Renal cortex interstitium (tissue), 15 donors: ENCODE measurements at places on chromosomes 11 and 22. TPM values are rescaled to one million over a fixed set of nuclear protein-coding genes. Genes with fewer than 3 reads are reported as not detected.

MMP8 gene
- polyA plus RNA-seq = not detected

GLB1L2 gene
- 20.9 TPM for polyA plus RNA-seq

NAALADL1 gene
- 9.5 TPM for polyA plus RNA-seq

UBQLN3 gene
- not detected for polyA plus RNA-seq

PRG3 gene
- 0.23 TPM for polyA plus RNA-seq

CAVIN3 gene
- polyA plus RNA-seq = 10.3 TPM

- DNase-seq = no peak
These were observed 1090.0 kb downstream of the BRD1 start for GRCh38 chr22:48737461-48738203.

- peak; percentile 11 for DNase-seq
These were observed 174.2 kb upstream of the DDI1 start for GRCh38 chr11:103862094-103862801.

- DNase-seq = no peak
These were observed 603.9 kb upstream of the CADM1 start for GRCh38 chr11:116108161-116108560.

GRCh38 chr11:45553383-45553936 lies 112.0 kb downstream of the CHST1 start:
- no peak for DNase-seq

- DNase-seq = no peak
These were observed 155.7 kb downstream of the WT1 start for GRCh38 chr11:32279672-32280071.

DNA sequence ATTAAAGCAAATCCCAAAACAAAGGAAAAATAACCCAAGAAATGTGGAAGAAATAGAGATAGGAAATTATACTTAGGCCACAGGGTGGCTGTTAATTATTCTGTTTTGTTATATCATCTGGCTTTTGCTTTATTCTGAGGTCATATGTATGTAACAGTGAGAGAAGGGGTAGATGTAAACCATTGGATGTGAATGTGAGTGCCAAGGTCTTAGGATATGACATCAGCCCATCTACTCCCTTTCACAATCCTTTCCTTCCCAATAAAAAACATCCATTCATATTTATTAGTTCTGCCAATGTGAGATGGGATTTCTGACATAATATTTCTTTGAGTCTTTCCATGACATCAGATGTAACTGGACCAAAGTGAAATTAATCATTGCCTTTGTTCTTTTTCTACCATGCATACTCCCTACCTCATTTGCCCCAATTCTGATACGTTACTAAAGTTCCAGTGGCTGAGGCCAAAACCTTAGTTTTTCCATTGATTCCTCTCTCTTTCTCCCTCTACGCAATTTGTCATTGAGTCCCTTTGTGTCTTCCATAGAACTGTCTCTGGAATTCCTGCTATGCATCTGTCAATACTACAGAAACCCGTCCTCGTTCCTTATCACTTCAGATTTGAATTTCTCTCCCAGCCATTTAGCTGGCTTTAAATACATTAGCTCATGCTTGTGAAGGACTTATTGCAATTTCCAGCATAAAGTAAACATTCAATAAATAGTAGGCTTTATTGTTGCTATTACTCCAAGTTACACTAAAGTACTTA lies 170.3 kb downstream of the ARHGAP42 start:
- no peak for DNase-seq

GRCh38 chr11:64252003-64252872 lies 908 bp downstream of the PLCB3 start:
- no peak for DNase-seq

GRCh38 chr11:27211370-27212127 lies 151.5 kb downstream of the CCDC34 start:
- DNase-seq = no peak

- no peak for DNase-seq
These were observed 17.1 kb upstream of the NRIP3 start for GRCh38 chr11:9020916-9021315.
